Pancreas (tissue), 10 donors: ENCODE measurements at places on chromosomes 1 and 21.

DNA sequence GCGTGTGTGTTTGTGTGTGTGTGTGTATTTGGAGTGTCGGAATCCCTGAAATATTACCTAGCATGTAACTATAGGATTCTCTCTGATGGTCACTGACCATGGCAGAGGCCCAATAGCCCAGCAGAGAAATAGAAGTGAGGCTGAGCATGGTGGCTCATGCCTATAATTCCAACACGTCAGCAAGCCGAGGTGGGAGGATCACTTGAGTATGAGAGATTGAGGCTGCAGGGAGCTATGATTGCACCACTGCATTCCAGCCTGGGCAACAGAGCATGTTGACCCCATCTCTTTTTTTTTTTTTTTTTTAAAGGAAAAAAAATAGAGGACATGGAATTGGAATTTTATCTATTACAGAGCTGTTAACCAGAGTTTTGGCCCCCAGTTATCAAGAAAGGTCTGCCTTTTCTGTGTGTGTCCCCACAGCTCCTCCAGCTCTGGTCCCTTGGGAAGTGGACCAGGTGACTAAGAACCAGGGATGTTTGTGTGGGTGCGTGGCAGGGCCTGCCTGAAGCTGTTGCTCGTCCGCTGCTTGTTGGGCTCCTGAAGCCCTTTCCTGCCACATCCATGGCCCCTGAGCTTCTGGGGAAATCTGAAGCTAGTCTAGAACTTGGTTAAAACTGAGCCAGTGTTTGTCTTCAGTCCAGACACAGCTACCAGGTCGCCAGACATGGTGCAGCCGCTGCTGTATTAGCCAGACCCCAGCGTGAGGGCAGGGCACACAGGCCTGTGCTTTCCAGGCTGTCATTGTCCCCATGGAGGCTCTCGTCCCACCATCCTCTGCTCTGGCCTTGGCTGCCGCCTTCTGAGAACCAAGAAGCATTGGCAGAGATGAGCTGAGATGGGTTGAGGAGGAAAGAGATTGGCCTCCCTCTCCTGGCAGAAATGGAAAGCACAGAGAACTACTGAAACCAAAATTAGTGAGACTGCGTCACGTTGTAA, 25.5 kb downstream of the CAPN9 start:
- DNase-seq, result peak; percentile 13

DNA sequence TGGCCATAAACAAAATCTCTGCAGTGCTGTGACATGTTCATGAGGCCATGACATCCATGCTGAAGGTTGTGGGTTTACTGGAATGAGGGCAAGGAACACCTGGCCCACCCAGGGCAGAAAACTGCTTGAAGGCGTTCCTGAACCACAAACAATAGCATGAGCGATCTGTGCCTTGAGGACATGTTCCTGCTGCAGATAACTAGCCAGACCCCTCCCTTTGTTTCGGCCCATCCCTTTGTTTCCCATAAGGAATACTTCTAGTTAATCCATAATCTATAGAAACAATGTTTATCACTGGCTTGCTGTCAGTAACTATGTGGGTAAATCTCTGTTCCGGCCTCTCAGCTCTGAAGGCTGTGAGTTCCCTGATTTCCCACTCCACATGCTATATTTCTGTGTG, 28.9 kb upstream of the ABCD3 start:
- DNase-seq, result no peak

- no peak for DNase-seq
These were observed 95.5 kb upstream of the PROX1 start for GRCh38 chr1:213891989-213892902.

GRCh38 chr1:199669916-199670315, 357.6 kb upstream of the NR5A2 start:
- DNase-seq, result no peak

GRCh38 chr1:169099561-169099960, 6.9 kb upstream of the ATP1B1 start:
- no peak for DNase-seq

DNA sequence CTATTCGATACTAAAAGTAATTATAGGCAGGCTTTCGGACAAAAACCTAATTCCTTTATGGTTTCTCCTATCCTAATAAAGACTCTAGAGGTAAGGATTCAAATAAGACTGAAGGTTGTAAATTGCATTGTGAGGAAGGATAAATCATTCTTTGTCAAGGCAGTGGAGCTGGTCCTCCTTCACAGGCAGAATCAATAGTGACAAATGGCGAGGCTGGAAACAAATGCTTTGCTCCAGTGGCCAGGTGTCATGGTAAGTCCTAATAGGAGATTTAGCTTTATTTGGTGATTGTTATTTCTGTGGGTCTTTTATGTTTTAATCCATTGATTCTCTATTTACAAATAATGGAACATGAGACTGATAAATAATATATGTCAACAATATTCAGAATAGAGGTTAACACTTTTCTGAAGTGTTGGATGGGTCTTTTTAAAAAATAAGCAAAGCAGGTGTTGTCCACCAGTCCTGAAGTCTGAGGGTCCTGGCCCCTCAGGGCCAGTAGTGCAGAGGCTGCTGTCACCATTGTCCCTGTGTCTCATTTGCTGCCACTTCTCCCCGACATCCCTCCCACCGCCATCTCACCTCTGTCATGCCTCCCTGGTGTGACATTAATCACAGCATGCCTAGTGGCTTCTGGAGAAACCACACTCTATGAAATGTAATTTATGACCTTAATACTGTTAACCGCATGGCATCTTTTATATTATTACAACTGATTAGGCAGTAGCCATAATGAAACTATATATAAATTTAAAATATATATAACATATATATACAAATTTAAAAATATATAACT, 120.9 kb upstream of the MAGI3 start:
- no peak for DNase-seq

GRCh38 chr1:205275916-205276688, 45.4 kb downstream of the NUAK2 start:
- DNase-seq, result peak; percentile 66

- DNase-seq, result no peak
These were observed 4.1 kb downstream of the LRRIQ3 start for GRCh38 chr1:74193908-74194307.

- DNase-seq, result peak; percentile 31
These were observed 873 bp upstream of the PI4KB start for GRCh38 chr1:151327903-151328674.

DNA sequence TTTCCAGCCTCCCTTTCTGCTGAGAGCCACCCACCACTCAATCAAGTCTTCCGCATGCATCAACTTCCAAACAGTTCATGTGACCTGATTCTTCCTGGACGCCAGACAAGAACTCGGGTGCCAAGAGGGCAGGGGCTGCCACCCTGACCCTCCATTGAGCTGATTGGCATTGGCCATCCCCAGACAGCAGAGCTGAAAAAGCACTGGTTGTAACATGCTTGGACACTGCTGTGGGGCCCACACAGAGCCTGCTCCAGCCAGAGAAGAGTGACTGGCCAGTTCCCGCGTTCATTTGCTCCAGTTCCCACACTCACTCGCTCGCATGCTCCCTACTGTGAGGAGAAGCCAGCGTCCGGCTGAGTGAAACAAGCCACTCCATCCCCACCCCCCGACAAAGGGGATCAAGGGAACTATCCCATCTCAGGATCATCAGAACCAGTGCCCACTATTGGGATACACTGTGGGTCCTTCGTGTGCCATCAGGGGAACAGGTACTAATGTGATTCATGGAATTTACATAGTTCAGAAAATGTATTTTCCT, 420.3 kb downstream of the NPHP4 start:
- no peak for DNase-seq

DNA sequence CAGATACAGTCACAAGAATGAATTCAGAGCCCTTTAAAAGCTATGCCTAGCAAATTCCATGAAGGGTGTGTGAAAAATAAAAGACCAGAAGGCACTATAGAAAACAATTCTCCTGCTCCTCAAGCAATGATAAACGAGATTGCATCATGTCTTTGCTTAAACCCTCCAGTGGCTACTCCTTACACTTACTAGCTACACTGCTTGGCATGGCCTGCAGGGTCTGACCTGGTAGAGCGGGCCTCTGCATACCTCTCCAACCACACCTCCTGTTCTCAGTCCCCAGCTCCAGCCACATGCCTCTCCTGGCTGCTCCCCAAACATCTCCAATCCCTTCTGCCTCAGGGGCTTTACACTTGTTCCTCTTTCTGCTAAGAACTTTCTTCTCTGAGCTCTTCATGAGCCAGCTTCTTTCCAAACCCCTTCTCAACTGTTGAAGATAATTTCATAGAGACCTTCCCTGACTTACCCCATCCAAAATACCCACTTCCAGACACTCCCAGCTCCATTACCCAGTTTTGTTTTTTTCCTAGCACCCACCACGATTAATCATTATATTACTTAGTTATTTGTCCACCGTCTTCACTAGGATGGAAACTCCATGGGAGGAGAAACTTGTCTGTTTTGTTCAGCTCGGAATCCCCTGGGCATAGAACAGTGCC, 11.2 kb upstream of the CREG1 start:
- DNase-seq, result no peak

DNA sequence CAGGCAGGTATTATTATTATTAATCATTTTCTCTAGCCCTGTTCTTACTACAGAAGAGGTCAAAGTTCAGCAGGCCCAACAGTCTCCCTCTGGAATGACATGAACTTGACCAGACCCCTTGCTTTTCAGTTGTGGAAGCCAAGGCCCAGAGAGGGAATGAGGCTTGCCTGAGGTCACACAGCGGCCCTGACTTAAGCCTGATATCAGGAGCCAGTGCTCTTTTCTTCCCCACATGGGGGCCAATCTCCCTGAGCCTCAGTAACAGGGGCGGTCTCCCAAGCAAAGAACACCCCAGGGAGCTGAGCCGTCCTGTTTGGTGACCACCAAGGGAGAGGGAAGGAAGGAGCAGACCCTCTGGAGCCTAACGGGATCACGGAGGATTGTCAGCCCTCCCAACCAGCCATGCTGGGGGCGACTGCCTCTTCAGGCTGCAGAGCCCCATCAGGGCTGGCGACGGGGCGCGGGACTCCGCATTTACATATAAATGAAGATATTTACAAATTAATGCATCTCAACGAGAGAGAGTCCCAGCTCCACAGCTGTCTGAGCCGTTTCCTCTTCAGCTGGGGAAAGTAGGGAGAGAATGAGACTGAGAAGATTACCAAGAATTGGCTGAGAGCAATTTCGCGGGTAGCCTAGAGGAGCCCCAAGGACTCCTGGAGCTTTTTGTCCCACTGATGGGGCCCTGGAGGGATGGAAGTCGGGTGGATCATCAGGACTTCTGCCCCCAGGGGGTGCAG, 186.1 kb upstream of the KLHDC7A start:
- no peak for DNase-seq

DNA sequence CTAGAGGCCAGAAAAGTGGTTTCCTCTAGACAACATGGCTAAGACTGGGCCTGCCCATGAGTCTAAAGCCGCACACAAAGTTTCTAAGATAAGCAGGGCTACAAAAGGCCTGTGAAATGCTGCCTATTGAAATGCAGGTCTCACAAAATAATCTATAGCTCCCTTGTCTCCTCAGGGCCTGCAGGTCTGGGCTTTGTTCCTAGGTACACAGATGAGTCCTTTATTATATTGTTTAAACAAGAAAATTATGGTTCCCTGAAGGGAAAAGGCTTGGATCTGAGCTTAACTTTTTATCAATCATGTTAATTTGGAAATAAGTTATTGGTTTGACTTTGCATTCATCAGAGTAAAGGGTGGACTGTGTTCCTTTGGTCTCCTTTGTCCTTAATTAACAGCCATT, 413.4 kb upstream of the BEND5 start:
- no peak for DNase-seq

DNA sequence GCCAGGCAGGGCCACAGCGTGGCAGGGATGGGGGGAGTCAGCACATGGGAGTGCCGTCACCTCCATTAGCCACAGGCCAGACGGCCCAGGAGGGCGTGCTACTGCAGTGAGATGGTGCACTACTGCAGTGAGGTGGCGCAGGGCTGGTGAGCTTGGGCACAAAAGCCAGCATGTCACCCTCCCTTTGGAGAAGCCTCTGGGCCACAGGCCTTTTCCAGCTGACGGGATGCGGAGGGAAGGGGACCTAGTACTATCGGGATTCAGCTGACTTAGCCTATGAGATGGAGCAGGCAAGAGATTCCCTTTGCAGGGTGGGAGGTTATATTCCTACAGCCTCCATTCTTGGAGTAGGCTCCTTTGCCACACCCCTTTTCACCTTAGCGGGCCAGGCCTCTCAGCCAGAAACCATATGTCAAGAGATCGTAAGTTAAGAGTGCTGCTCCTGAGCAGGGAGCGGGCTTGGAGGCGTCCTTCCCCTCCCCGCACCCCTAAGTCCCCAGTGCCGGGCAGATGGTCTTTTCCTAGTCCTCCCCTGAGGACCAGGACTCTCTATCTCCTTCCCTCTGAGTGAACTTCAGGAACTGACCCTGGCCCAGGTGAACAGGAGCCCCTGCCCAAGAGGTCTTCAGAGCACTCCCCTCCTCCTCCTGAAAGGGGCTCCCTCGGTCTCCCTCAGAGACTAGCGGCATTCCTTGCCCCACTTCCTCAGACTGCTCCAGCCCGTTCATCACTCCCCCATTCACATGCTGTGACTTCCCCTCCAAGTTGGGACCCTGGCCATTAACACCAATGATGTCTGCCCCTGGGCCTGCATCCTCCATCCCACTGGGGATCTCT, 8.2 kb downstream of the NES start:
- no peak for DNase-seq

GRCh38 chr21:41370840-41371684, 9.2 kb downstream of the MX2 start:
- no peak for DNase-seq

GRCh38 chr1:187689129-187689528, 860.4 kb downstream of the PLA2G4A start:
- no peak for DNase-seq

GRCh38 chr1:245448975-245449431, 294.2 kb downstream of the KIF26B start:
- no peak for DNase-seq

GRCh38 chr1:60564916-60565750, 491.6 kb upstream of the C1orf87 start:
- DNase-seq, result no peak
